ENCODE measurements at places on chromosomes 12 and 14. TPM values are rescaled to one million over a fixed set of nuclear protein-coding genes. Genes with fewer than 3 reads are reported as not detected.

CCDC177 gene
- not detected for total RNA-seq

DNA sequence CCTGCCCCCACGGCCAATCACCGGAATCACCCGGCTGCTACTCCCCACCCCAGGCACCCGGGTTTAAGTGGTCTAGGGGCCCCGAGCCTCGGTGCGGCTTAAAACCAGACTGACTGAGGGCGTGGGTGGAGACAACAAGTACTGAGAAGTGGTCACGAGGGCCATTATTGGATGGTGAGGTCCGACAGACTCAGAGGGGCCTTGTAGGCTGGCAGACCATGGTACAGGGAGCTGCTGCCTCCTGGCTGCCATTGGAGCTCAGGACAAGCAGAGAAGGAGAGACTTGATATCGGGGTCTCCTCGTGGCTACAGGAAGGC lies 54.1 kb downstream of the FBRSL1 start:
- H3K36me3 ChIP-seq = no peaks in the 10 kb centered on the region
- no peak overlapping the region for H3K4me3 ChIP-seq
- H3K4me1 ChIP-seq = no peaks in the 10 kb centered on the region
- DNase-seq = no peak

GLT1D1 gene
- not detected for total RNA-seq

GPR68 gene
- not detected for total RNA-seq

DNA sequence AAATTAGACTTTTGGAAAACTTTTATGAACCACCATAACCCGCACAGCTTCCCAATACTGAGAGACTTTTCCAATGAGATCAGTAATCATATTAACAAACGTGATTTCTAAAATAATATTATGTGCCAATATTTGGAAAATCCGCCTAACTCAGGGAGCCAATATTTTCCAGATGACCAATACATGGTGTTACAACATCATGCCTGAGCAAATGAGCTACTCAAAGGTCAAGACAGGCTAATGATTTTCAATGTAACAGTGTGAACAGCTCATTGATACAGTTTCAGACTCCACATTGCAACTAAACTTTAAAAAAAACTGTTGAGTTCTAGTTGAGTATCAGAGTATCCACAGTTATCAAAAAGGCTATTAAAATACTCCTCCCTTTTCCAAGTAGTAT lies 46.8 kb downstream of the RNF34 start:
- DNase-seq = no peak
- H3K4me1 ChIP-seq = peaks cover 6% of the 10 kb centered on the region
- no peaks in the 10 kb centered on the region for H3K36me3 ChIP-seq
- no peak overlapping the region for H3K27ac ChIP-seq

DNA sequence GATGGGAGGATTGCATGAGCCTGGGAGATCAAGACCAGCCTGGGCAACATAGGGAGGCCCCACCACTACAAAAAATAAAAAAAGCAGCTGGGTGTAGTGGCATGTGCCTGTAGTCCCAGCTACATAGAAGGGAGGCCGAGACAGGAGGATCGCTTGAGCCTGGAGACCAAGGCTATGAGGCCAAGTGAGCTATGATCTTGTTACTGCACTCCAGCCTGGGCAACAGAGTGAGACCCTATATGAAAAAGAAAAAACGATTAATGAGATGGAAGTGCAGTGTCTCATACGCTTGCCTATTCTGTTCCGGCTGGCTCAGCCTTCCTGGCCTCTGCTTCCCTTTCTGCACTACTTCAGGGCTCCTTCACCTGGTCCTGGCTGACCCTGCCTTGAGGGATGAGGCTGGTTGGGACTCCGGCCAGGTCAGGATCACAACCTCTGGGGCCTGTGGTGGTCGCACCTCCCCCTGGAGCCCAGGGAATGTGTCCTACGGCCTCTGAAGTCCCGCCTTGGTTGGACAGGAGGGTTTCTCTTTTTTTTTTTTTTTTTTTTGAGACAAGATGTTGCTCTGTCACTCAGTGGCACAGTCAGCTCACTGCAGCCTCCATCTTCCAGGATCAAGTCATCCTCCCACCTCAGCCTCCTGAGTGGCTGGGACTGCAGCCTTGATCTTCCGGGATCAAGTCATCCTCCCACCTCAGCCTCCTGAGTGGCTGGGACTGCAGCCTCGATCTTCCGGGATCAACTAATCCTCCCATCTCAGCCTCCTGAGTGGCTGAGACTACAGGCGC lies 10.7 kb downstream of the TEDC1 start:
- no peaks in the 10 kb centered on the region for H3K4me1 ChIP-seq
- H3K27ac ChIP-seq = no peak overlapping the region
- peak; percentile 17 for DNase-seq
- H3K36me3 ChIP-seq = no peaks in the 10 kb centered on the region
- no peak overlapping the region for H3K4me3 ChIP-seq

TMEM121 gene
- total RNA-seq = 1.1 TPM
